ENCODE measurements at places on chromosomes 1 and 21.

GRCh38 chr1:247561711-247562110 lies 12.8 kb downstream of the GCSAML start:
- DNase-seq, result no peak

- no peak for DNase-seq
These were observed 131.1 kb downstream of the NEK7 start for GRCh38 chr1:198287916-198288315.

DNA sequence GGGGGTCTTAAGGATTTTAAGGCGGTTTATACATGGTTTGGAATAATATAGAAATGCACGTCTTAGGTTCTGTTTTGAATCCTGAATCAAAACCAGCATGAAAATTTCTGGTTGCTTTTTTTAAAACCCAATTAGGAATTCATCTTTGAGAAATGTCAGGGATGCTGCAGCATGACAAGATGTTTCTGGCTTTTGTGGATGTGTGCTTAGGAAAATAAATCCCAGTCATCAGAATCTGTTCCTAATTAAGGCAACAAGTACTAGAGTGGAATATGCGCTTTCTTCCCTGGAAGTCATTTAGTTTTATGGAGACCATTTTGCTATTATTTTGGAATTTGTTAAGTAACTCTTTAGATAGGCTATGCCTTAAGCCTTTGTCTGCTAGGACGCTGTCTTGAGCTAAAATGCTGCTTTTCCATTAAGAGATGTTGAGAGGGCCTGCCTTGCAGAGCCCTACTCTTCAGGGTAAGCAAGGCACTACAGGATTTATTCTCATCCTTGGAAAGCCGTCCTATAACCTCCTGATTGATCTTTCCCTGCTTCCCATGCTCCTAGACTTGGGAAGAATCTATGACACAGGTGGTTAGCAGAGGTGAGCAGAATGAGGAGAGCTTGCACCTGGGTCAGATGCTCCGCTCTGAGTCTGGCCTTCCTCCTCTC lies 332.8 kb downstream of the DISC1 start:
- no peak for DNase-seq

DNA sequence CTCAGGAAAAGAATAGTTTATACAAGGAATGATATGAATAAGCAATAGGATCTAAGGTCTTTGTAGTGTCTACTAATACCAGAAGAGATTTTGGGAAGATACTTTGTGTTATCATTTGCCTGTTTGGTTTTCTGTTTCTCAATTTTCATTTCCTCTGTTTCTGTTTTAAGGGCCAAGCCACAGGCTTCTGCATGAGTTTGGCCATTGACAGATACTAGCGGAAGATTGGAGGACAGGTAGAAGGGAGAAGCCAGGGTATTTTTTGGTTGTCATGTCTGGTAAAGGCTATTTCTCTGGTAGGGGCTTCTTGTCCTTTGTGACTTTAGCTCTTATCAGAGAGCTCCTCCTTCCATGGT lies 51.4 kb downstream of the HS2ST1 start:
- DNase-seq, result no peak

- DNase-seq, result peak; percentile 26
These were observed 60.9 kb upstream of the ZNF648 start for GRCh38 chr1:182122256-182122912.

- DNase-seq, result peak; percentile 2
These were observed 34.5 kb downstream of the TYW3 start for GRCh38 chr1:74767490-74767889.

DNA sequence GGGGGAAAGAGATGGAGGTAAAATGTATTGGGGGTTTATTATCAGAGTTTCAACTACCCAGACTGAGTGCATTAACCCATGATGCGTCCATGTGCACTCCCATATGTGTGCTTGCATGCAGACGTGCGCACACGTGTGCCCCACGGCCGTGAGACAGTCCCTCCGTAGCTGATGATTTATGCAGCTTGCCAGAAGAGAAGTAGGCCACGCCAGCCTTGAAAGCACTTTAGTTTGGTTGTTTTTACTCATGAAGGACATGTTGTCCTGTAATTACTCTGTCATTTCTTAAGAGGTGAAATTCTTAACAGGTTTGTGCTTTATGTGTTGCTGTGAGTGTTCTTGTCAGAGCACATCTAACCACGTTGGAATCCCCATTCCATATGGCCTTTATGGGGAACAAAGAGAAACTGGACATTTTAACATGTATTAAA lies 467.8 kb downstream of the LMO4 start:
- no peak for DNase-seq

GRCh38 chr21:26425576-26425975 lies 147.5 kb downstream of the CYYR1 start:
- DNase-seq, result no peak

- DNase-seq, result no peak
These were observed 39.6 kb upstream of the GPR153 start for GRCh38 chr1:6300342-6301048.

DNA sequence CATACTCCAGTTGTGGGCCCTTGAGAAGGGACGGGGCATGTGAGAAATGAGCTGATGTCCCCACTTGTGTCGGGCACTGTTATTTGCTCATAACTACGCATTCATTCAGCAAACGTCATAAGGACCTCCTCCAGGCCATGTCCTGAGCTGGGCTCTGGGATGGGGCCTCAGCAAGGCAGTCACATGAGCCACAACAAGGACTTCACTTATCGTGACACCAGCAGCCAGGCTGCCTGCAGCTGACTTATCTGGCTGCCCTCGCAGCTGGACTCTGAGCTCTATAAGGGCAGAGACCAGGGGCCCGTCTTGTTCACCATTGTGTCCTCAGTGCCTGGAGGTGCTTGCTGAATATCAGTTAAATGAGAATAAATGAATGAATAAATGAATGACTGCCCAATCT lies 37.5 kb upstream of the GRIK3 start:
- DNase-seq, result no peak

- peak; percentile 82 for DNase-seq
These were observed 3.6 kb upstream of the INAVA start for GRCh38 chr1:200890818-200891773.

GRCh38 chr1:162281426-162281825 lies 95.2 kb downstream of the SPATA46 start:
- DNase-seq, result no peak

DNA sequence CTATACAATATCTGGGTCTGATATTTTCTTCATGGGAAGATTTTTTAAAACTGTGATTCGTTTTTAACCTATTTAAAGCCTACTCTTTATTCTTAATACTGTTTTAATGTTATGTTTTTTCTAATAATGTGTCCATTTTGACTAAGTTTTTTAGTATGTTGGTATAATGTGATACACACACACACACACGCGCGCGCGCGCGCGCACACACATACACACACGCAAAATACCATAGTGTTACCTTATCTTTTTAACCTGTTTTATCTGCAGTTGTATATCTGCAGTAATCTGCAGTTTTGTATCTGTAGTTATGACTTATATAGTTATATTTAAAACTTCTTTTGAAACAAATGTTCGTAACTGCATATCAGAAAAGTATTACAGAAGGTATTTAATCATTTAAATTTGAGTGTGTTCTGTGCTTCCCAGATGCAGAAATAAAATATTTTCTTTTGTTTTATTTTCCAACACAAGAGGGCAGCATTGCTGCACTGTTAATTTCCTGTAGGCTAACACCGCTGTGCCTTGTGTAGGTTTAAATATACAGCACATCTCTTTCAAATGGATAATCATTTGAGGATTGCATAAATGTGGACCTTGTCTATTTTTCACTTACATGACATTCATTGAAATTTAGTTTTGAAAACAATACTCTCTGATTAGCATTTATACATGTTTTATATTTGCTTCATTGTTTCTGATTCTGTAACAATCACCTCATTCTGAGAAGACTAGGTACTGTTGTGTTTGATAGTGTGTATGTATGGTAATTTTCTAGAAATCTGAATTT lies 166.1 kb downstream of the PDE4B start:
- DNase-seq, result peak; percentile 71

- DNase-seq, result peak; percentile 98
These were observed at the start of gene C1orf52 for GRCh38 chr1:85259118-85259911. C1orf52 (minus strand) TSS chr1:85259662; CDS start chr1:85259633, 29 bp downstream.

DNA sequence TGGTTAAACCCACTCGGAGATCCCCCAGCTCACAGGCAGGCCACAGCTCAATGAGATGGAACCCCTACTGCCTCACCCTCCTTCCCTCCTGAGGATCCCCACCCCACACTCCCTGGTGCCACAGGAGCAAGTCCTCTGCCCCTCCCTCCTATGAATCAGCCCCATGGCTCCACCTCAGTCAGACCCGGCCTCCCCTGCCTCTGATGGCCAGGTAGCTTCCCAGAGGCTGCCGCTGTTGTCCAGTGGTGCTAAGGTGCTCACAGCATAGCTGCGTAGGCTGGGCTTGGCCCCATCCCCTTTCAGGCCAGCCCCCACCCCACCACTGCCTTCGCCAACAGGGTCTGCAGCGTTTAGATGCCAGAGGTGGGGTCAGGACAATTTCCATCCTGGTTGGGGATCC lies 98.5 kb upstream of the IGSF21 start:
- DNase-seq, result no peak

DNA sequence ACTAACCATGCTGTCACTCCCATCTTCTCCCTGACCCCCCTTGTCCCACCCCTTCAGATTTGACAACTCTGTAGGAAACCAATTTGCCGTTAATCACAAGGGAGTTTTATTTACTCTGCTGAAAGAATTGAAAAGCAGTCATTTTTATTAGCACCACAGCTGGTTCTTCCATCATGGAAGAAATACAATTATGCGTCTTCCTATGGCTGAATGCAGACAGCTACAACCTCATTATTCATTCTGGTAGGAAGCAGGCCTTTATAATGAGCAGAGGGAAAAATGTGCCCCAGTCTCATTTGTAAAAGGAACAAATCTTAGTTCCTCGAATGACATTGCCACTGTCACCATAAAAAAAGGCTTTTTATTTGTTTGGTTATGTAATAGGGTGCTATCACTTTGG lies 35.2 kb downstream of the JUN start:
- DNase-seq, result no peak

DNA sequence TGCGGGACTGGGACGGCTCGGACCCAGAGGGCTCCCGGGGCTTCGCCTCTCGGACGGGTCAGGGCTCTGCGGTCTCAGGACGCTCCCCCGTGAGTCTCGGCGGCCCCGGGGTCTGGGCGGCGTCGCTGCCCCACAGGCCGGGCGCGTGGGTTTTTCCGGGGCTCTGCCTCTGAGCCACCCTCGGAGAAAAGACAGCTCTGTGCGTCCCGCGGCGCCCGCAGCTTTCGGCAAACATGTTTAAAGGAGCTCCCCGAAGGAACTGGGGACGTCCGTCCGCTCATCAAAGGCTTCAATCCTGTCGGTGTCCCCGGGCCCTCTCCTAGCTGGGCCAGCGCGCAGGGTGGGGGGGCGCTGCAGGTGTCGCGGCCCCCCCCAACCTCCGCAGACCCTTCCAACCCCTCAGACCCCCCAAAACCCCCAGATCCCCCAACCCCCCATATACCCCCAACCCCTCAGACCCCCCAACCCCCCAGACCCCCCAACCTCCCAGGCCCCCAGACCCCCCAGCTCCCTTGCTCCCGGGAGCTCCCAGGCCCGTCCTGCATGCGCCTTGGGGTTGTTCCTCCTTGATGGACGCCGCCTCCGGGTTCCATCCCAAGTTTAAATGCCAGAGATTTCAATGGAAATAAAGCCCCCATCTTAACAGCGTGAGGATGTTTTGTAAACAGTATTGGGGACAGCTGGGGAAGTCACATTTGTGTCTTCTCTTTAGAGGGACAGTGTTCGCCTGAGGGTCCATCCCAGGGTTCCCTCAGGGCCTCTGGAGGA lies 996 bp upstream of the C1orf159 start:
- no peak for DNase-seq

DNA sequence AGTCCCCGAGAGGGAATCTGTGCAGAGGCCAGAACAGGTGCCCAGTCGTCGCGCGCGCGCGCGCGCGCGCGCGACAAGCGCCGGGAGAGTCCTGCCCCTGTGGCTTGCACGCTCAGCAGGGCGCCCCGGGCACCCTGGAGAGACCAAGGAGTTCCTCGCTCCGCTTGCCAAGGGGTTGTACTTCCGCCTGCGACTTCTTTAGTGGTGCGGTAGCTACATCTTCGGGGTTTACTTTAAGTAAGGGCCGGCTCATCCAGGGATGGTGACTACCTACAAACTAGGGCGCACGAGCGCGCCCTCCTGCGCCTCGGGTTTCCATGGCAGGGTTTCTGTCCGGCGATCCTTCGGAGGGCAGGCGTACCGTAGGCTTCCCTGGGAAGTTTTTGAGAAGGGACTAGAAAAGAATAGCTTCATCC lies 1.4 kb downstream of the LHX4 start:
- DNase-seq, result peak; percentile 59

GRCh38 chr1:6208723-6209660 lies 3.1 kb downstream of the RNF207 start:
- DNase-seq, result peak; percentile 73

DNA sequence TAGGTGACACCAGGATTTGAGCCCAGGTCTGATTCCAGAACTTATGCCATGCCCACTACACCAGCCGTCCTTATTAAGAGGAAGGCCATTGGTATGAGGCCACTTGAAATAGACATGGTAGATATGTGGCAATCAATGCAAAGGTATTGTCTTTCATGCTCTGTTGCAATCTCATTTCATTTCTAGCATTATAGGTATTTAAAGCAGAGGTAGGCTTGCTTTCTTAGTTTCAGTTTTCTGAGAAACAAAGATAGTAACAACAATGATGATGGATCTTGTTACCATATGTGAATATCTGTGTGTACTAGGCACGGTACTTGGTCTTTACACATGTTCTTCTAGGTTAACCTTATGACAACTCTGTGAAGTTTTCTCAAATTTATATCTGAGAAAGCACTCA lies 113.1 kb downstream of the FGGY start:
- DNase-seq, result no peak

GRCh38 chr1:18110968-18111367 lies 3.4 kb downstream of the IGSF21 start:
- no peak for DNase-seq

DNA sequence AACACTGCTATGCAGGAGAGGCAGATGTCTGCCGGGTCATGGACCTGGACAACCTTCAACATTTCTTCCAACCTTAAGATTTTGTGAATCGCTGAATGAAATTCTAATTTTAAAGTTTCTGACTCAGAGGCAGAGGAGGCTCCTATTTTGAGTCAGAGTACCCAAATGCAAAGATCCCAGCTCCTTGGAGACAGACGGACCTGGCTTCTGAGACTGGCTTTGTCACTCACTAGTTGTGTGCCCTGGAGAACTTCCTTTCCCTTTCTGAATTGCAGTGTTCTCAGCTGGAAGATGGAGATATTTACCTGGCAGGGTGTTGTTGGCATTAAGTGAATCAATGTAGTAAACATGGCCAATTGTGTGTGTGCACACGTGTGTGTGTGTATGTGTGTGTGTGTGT lies 51.9 kb downstream of the IER5 start:
- no peak for DNase-seq

DNA sequence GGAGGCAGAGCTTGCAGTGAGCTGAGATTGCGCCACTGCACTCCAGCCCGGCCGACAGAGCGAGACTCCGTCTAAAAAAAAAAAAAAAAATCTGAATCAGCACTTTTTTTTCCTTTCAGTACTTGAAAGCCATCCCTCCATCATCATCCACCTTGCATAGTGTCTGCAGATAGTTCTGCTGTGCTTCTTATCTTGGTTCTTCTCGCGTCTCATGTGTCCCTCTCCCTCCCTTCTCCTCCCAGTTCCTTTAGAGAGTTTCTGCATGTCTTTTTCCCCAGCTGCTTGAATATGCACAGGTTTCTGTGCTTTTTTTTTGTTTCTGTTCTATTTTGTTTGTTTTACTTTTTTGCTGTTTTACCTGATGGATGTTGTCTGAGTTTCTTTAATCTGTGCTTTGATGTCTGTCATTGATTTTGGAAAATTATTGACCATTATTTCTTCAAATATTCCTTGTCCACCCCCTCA lies 3.9 kb upstream of the COL18A1 start:
- no peak for DNase-seq

GRCh38 chr1:160489513-160490261 lies 33.4 kb downstream of the SLAMF6 start:
- DNase-seq, result peak; percentile 4
